ENCODE measurements at places on chromosomes 12 and 14.

GRCh38 chr12:92506891-92507290, 195.9 kb upstream of the PLEKHG7 start:
- DNase-seq, result no peak

- DNase-seq, result no peak
Observed at GRCh38 chr12:90741611-90742010, 213.4 kb downstream of the CCER1 start.

GRCh38 chr14:42429401-42429800, 822.7 kb downstream of the LRFN5 start:
- no peak for DNase-seq

DNA sequence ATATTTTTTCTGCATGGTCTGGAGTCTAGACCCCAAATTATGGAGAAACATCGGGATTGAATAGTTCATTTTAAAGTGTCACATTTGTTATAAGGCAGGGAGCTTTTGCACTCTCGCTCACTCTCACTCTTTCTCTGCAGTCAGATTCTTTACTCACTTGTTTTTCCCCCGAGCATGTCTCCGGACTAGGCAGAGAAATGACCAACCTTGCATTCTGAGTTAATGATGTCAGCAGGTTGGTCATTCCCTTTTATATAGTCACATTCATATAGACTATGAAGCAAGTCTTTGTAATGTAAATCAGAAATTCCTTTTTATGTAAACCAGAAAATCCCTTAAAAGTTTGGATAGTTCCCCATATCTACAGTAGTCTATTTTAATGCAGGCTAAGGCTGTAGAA, 4.1 kb downstream of the C12orf75 start:
- DNase-seq, result no peak

DNA sequence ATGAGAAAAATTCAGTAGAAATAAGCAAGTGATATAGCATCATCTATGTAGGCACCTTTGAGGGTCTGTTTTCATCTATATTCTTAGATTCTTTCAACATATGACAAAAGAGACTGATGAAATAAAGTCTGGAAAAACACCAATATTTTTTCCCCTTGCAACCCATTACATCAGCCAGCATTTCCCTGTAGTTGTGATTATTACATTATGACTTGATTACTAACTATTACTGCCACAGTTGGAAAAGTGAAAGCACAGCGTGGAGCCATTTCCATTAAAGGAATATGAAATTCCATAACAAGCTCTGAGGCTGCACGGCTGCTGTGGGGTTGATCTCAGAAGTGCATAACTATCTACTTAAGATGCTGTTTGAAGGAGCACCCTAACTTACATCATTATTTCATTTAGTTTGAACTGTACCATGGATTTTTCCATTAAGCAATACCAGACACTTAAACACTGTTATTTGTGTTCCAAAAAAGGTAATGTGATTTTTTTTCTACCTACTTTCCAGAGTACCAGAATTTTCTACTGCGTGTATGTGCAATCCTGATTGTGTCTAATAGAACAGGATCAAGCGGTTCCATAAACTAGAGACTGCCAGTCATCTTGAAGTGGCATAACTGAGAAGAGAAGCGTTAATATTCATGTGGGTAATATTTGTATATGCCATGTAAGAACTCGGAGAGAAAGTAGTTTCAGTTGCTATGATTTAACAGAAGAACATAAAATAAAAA, 405.5 kb downstream of the MDGA2 start:
- no peak for DNase-seq

GRCh38 chr12:29725587-29726320, 58.0 kb downstream of the TMTC1 start:
- DNase-seq, result no peak

DNA sequence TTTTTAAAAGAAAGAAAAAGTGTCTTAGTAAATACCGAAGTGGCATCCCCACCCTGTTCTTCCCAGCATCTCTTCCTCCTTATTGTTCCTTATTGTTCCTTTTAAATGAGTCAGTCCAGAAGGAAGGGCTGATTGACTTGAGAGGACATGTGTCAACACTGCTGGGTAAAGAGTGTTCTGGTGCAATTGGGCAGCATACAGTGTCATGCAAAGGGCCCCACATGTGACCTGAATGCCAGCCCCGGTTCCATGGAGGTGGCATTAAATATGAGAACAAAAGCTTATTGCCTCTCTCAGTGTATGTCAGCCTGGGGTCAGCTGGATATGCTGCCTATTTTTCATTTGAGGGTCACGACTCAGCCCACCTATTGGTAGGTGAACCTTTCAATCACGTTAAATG, 58.9 kb upstream of the RIC8B start:
- DNase-seq, result no peak

- no peak for DNase-seq
Observed at GRCh38 chr14:79016828-79017505, 846.8 kb downstream of the NRXN3 start.
